ENCODE measurements at places on chromosomes 7 and 10.

DNA sequence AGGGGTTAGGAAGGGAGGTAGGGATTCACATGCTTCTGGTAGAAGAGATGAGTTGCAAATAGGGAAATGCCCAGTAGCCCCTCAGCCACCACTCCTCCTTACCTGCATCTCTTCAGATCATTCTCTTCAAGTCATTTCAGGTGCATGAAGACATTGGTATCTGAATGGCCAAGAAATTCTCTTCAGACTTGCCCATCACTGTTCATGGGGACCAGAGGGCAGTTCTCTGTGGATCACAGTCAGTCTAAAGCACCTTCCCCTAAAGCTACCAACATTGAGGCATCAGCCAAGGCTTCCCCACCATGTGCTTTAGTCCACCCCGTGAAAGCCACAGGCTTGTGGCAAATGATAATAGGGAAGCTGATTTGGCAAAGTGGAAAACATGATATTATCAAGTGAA is 319.4 kb upstream of the ZNF32 start:
- no peak for DNase-seq

DNA sequence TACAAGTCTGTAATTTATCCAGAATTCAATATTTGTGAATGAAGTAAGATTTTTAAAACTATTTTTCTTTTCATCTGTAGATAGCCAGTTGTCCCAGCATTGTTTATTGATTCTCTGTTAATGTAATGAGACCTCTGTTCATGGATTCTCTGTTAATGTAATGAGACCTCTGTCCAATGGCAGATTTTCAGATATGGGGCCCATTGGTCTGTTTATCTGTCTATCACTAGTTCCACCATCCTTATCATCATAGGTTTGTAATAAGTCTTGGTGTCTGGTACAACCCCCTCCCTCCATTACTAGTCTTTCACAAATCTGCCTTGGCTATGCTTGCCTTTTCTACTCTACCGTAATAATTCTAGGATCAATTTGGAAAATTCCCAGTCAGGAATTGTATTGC is 276.6 kb downstream of the ARHGAP12 start:
- DNase-seq, result no peak

- DNase-seq, result no peak
These were observed 882 bp downstream of the IRF5 start for GRCh38 chr7:128938544-128939074.

- no peak for DNase-seq
These were observed 365.9 kb downstream of the INHBA start for GRCh38 chr7:41336981-41337380.

DNA sequence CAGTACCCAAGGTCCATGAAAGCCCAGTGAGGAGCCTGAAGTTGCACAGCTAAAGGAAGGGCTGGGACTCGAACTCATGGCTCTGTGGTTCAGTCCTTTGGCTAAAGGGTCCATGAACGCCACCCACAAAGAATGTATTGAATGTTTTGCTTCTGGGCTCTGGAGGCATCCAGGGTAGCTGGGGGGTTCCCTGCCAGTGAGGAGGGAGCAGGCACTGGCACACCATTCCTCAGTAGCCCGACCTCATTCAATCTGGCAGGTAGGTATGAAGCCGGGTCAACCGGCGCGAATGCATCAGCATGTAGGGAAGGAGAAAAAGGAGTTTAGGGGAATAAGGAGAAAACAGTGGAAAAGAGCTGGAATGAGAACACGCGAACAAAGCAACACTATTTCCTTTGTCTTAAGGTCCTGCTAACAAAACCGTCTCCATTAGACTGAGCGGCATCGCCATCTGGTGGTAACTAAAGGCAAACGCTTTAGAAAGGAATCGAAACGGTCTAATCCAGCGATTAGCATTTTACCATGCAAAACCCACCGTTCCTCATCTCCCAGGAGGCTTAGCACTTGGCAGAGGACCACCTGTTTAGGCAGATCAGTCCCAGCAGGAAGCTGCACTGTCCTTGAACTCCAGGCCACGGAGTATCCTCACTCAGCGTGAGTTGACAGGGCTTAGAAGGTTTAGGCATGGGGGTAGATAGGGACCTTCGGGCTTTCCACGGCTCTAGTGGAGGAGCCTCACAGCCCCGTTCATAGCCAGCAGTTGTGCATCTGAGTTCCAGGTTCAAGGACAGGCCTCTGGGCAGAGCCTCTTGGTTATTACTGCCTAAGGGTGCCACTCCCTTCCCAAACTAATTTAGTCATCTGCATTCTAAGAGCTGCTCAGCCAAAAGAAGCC is 122.8 kb downstream of the UBE2H start:
- peak; percentile 24 for DNase-seq

DNA sequence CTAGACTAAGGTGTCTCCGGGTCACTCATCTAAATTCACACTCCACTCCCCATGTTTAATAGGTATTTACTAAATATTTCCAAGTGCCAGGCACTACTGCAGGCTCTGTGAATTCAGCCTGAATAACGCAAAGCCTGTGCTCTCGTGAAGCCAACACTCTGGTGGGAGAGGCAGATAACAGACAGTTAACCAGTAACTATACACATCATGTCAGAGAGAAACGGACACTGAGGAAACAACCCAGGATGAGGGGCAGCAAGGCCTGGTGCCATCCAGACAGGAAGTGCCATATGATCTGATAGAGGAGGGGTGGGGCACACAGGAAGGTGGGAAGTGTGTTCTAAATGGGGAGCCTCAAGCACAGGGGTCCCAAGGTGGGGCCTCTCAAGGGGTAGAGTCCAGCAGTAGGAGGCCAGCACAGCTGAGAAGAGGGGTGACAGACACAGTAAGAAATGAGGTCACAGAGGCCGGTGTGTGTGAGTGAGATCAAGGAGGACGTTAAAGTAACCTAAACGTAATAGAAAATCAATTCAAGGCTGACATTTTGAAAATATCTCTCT is 85.3 kb downstream of the LARP4B start:
- DNase-seq, result no peak
